ENCODE measurements at places on chromosomes 16 and 17.

DNA sequence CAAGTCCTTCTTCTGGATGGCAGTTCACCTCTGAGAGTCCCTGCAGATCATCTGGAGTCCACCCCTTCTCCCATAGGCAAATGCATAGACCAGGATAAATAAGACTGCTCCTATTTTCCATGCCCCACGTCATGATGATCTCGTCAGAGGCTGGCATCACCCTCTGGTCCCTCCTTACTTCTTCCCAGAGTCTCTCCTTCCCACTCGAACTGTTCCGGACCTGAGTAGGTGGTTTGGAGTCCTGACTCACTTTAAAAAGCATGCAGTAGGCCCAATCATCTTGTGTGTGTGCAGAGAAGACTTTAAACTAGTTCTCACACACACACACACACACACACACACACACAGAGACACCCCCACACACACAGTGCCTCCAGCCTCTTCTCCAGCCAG lies 72.0 kb downstream of the SOX9 start:
- DNase-seq = no peak

GRCh38 chr16:37511-37910 lies 15.9 kb downstream of the POLR3K start:
- no peak for DNase-seq

- DNase-seq = no peak
Measured at GRCh38 chr17:81402981-81403467, 7.8 kb downstream of the BAHCC1 start.

DNA sequence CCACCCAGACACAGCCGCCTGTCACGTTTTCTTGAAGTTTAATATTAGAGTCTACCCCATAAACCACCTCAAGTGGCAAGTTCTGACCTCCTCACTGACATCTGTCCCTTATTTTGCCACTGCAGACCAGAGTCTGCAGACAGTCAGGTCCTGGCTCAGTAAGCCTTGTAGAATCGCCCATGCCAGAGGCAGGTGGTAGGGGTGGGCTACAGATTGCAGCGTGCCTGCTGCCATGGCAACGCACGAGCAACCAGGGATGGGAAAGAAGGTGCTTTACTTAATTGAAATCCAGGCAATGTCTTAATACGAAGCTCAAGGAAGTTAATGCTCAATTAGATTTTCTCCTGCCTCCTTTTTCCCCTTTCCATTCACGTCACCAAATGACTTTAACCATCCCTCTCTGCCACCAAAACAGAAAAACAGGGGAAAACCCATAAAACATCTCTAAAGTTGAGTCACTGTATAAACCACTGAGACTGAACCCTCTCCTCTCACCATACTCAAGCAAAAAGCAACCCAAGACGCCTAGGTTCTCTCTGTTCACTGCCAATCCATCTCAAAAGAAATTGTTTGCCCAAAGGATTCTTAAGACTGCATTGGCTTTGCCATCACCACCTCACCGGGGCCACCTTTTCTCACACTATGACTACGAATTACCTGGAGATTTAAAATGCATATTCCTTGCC lies 228.8 kb downstream of the SLC39A11 start:
- DNase-seq = no peak

GRCh38 chr17:57876023-57876865 lies 26.4 kb upstream of the MRPS23 start:
- DNase-seq = no peak

DNA sequence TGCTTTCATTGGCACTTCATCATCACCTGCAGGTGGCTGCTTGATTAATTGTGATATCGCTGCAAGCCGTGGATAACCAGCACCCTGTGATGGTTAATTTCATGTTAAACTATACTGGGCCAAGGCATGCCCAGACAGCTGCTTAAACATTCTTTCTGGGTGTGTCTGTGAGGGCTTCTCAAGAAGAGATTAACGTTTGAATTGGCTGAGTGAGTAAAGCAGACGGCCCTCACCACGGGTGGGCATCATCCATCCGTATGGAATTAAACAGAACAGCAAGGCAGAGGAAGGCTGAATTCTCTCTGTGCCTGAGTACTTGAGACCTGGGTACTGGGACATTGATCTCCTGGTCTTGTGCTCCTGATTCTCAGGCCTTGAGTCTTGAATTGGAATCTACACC lies 7.1 kb upstream of the ZNF213 start:
- DNase-seq = no peak

DNA sequence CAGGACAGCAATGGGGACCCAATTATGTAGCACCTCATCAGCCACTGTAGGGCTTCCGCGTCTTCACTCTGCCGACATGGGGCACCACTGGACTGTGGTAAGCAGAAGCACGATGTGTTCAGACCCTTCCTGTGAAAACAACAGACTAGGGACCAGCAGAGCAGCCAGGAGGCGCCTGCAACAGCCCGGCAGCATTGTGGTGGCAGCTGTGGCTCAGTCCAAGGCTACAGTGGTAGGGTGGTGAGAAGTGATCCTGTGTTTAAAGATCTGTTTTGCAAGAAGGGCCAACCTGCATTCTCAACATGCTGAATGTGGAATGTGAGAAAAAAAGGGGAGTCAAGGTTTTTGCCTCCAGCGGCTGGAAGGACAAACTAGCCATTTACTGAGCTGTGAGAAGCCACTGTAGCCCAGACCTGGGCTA lies 80.8 kb downstream of the GAS7 start:
- peak; percentile 19 for DNase-seq

GRCh38 chr17:66725956-66726355 lies 109.0 kb upstream of the CACNG5 start:
- no peak for DNase-seq

DNA sequence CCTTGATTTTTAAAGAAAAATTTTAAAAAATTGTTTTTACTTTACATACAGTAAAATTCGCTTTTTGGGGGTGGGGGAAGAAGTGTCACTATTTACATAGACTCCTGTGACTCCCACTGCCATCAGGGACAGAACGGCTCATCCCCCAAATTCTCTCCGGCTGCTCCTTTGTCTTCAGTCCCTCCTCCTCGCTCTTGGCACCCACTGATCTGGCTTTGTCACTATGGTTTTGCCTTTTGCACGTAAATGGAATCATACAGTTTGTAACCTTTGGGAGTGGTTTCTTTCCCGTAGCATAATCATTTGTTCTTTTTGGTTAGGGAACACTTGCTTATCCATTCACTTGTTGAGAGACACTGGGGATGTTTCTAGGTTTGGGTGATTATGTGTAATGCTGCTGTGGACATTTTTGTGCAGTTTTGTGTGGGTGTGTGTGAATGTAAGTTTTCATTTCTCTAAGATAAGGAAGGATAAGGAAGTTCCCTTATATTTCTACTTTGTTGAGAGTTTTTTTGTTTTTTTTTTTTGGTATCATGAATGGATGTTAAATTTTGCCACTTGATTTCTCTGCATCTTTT lies 27.4 kb downstream of the RAB11FIP4 start:
- DNase-seq = no peak

- DNase-seq = no peak
Measured at GRCh38 chr16:59088431-59088830, 354.3 kb upstream of the GOT2 start.

GRCh38 chr16:83273504-83274173 lies 534.1 kb upstream of the HSBP1 start:
- no peak for DNase-seq

DNA sequence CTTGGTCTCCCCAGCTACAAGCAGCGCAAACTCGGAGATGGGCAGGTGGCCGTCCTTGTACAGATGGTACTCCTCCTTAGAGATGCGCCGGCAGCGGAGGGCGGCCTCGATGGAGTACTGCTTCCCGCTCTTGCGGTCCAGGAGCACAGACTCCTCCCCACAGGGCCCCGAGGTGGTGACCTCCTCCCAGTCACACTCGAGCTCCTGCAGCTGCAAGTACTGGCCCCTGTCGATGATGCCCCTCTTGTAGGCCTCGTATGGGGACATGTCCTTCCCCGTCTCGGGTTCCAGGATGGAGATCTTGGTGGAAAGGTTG lies 7.2 kb downstream of the CDK3 start:
- DNase-seq = no peak

DNA sequence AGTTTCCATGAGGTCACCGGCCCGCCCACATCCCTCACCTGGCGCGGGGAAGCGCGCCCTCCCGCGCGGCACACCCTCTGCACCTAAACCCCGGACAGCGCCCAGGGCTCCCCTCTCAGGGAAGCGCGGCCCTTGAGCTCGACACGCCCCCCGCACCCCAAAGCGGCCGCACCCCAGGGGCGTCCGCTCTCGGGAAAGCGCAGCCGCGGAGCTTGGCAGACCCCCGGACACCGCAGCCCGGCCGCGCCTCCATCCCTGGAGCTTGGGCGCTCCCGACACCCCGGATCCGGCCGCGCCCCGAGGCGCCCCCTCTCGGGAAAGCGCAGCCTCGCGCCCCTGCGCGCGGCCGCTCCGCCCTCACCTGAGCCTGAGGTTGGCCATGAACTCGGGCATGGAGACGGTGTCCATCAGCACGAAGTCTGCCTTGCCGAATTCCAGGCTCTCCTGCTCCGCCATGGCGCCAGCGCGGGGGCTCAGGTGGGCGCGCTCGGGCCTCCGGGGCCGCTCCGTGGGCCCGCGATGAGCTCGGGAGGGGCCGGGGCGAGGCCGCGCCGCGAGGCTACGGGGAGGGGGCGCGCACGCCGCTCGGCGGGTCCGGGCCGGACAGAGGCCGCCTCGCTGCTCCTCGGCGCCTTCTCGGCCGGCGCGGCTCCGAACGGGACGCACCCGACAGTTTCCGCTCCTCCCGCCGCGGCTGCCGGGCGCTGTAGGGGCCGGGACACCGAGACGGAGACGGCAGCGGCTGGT lies at the start of gene MYO1D:
Gene MYO1D (minus strand): TSS at position 708 of the 747 bp plus-strand sequence. CDS start 252 bp downstream, at position 456.
- peak; percentile 54 for DNase-seq

DNA sequence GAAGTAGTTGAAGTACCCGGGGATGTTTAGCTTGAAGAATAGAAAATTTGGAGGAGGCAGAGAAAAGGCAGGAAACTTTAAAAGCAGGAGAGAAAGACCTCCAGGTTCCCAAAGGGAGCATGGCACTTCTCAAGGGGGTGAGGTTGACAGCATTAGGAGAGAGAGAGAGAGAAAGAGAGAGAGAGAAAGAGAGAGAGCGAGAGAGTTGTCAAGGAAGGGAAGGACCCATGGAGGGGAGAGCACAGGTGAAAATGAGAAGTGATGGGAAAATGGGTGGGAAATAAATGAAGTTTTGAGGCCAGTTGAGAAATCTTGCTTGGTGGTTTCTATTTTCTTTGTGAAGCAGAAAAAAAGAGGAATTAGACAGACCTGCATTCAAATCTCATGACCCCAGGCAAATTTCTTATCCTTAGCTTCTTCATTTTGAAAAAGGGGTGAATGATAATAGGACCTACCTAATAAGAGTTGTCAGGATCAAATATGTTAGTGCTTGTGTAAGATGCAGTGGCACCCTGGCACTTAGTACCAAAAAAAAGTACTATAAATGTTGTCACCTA lies 24.0 kb downstream of the PRKCB start:
- DNase-seq = no peak

DNA sequence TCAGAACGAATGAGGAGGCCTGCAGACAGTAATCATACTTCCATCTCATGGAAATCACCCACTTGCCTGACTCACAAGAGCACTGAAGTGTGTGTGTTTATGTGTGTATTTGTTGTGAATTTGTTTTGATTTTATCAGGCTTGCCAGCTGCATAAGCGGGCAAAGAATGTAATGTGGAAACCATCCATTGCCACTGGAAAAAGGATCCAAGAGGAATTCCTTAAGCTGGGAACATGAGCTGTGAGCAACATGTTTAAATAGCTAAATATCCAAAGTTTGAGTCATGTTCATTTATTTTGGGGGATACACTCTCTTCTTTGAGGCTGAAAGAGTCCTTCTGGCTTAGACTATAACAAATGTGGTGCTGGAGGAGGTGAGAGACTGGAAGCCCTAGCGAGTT lies 198.4 kb upstream of the TBX2 start:
- no peak for DNase-seq

DNA sequence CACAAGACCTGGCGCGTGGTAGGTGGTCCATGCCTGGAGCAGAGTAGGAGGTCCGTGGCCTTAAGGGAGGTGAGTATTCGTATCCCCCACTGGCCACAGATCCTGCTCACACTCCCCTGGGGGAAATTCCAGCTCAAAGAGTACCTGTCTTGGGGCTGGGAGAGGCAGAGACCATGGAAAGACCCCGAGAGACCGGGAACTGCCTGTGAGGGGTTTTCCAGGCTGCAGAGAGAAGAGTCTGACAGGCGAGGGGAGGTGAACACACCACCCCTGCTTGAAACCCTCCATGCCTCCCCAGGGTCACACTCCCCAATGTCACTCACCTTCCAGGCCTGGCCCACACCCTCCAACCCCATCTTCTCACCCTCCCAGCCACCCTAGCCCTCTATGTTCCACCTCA lies 12.6 kb upstream of the SNN start:
- DNase-seq = no peak

DNA sequence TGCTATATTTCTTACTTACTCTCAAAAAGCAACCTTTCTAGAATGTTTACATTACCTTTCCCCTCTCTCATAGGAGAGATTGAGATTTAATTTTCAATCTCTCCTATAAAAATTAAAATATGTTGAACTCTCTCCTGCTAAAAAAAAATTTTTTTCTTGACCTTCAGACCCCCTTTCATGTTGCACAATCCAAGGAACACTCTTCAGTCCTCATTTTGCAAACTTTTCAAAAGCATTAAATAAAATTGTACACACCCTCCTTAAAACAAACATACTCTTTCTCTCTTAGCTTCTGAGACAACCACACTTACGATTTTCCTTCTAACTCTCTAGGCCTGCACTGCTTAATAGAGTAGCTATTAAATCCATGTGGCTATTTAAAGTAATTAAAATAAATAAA lies 8.6 kb upstream of the ABCA6 start:
- DNase-seq = no peak

DNA sequence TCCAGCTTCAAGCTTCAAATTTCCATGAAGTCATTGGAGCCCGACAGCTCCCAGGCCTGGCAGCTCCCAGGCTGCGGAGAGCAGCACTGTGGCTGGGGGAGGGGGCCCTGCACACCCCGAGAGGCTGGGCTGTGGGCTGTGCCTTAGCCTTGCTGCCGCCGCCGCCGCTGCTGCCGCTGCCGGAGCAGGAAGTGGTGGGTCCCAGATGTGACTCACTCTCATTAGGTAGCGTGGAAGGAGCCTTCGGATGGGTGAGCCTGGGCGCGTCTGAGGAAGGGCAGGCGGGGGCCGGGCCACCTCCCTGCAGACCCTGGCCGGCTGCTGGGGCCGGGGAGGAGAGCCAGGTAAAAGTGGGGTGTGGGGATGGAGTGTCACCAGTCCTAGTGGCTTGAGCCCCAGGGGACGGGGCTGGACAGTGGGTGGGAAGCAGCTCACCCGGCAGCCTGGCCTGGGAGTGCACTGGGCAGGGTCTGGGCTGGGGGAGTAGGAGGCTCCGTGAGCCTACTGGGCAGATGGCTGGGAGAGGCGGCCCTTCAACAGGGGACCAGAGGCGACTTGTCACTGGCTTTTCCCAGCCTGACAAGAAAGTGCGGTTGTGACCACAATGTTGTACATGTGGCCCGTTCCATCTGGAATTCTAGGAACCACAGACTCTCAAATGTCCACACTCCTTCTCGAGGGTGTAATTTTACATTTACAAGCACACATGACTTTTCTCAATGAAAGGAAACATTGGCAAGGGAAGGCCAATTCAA lies at the start of gene ADCY7:
Gene ADCY7 (plus strand): TSS at position 215 of the 755 bp plus-strand sequence. CDS start 21,629 bp downstream, outside the sequence.
- DNase-seq = peak; percentile 53

GRCh38 chr17:56152874-56153602 lies at the start of gene ANKFN1:
ANKFN1 (plus strand) TSS chr17:56153475; CDS start chr17:56212668, 59,193 bp downstream.
- no peak for DNase-seq
